Left cardiac atrium (tissue), 4 donors: ENCODE measurements at places on chromosomes 12 and 14.

DNA sequence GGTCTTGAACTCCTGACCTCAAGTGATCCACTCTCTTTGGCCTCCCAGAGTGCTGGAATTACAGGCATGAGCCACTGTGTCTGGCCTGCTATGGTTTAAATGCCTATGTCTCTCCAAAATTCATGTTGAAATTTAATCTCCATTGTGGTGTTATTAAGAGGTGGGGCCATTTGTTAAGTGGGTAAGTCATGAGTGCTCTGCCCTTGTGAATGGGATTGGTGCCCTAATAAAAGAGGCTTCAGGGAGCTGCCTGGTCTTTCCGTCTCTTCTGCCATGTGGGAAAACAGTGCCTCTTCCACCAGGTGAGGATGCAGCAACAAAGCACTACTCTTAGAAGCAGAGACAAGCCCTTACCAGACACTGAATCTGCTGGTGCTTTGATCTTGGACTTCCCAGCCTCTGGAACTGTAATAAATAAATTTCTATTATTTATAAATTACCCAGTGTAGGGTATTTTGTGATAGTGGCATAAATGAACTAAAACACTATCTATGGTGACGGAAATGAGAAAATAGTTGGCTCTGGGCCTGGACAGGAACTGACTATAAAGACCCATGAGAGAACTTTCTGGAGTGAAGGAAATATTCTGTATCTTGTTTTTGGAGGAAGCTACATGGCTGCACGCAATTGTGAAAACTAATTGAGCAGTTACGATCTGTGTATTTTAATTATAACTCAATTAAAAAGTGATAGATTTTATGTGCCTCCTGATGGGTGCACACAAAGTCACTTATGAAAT is 12.1 kb upstream of the ATP23 start:
- DNase-seq, result no peak

GRCh38 chr12:94532490-94533422 is 73.1 kb upstream of the CEP83 start:
- peak; percentile 73 for DNase-seq

DNA sequence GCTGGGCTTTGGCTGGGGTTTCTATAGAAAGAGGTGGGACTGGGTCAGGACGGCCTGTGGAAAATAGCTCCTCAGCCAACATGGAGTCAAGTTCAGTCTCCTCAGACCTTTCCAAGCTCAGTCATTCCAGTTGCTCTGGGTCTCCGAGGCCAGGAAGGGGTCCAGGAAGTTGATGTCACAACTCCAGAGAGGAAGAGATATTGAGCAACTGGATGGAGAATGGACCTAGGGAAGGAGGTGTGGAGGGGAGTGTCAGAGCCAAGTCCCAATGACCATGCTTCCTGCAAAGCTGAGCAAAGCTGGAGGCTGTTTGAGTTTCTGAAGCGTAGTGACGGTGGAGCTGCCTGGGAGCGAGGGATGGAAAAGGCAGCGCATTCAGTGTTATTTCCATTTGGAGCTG is 86.1 kb downstream of the SLC24A4 start:
- DNase-seq, result peak; percentile 47

DNA sequence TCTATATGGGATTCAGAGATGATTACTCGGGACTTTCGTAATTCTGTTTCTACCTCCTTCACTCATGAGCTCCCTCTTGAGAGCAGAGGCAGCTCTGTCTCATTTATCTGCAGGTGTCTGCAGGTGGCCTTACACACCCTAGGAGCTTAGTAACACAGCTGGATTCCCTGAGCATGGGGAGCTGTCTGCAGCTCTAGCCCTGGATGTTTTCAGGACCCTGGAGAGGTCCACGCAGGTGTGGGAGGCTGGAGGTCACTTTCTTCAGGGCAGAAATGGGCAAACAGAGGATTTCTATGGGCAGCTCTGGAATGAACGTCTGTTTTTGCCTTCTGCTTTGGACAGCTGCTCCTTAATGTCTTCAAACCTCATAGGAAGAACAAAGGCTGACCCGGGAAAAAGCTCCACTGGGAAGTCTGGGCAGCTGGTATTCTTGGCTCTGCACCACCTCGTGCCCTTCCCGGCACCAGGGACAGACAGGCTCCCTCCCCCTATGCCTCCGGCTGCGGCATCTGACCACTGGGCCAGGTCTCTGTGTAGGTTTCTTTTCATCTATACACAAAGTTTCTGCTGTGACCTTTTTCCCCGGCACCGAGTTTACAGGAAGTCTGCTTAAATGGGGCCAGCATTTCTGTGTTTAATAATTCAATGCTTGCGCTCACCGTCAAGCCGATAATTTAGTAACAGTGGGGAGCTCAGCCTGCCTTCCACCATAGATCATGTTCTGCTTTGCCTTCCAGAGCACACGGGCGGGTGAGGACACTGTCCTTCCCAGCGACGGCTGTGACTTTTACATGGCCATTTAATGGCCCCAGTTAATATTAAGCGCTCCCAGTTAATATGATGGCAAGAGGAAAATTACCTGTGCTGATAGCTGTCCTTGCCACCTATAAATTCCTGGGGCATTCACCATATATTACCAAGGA is 320.2 kb upstream of the SFSWAP start:
- no peak for DNase-seq
